SK-N-SH treated with all-trans-retinoic acid at 6 μM for 48 hours (cell line): ENCODE measurements at places on chromosomes 2 and 18.

DNA sequence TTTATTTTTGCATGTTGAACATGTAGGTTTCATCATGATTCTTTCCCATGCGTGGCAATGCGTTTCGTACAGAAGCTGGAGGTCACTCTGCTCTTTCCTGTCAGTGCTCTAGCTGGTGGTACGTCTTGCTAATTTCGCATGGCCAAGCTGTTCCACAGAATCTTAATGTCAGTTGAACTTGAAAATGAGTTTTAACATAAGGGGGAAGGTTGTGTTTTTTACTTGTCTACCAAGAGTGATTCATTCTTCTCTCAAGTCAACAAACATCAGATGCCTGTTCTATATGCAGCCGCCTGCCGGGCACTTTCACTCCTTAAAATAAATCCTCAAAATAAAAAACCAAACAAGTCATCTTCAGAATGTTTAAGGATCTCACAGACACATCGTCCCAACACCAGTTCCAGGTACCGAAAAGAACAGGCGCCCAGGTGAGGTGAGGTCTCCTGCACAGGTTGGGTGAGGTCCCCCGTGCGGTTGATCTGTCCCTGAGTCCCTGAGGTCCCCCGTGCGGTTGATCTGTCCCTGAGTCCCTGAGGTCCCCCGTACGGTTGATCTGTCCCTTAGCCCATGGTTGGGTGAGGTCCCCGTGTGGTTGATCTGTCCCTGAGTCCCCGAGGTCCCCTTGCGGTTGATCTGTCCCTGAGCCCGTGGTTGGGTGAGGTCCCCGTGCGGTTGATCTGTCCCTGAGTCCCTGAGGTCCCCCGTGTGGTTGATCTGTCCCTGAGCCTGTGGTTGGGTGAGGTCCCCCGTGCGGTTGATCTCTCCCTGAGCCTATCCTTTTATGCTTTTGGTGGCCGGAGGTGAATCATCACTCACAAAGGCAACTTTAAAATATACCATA, 57.0 kb upstream of the KCNG2 start:
- ATAC-seq, result no peak

DNA sequence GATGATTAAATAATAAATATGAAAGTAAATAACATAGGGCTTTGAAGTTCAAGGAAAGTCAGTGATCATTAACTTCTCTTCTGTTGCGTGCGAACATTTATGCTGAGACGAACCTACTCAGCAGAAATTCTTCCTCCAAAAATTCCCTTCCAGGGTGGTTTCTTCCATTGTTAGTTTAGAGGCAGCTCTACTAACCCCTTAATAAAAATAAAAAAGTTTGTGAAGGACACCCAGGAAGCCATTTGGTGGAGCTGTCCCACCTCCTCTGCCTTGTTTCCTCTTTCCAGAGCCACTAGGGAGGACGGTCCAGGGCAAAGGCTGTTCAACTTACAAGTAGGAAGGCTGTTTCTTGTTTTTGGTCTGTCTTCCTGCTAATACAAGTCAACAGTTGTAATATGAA, 2.1 kb upstream of the SMAD2 start:
- ATAC-seq, result no peak

DNA sequence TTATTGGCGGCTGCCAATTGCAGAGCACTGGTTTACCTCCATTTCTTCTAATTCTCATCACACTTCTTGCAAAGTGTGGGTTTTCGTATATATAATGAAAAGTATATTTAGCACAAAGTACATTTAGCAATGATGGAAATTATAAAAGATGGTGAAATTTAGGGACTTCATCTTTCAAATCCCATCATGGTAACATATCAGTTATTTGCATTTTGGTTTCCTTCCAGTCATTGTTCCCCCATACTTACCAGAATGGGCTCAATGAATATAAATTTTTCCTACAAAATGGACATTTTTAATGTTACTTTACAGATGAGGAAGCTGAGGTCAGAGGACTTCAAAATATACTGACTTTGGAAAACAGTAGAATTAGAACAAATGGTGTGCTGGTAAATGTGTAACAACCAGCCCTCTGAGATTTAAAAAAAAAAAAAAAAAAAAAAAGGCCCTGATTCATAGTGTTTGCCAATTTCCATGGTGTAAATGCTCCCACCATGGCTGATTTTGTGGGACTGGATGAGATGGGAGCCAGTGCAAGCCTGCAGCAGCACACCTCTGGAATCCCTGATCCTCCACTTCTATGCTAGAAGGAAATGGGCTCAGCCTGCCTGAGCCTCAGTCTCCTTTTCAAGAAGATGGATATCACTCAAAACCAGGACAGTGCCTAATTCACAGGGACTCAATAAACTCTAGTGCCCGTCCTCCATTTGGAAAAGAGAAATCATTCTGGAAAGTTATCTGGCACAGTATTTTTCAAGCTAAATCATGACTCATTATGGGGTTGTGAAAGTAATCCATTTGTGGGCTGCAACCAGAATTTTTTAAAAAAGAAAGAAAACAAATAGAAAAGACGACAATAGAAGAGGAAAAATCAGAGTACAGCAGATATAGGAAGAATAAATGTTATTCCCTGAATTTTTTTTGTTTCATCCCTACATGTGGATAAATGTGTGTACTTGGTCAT, 34.0 kb downstream of the LBH start:
- no peak for ATAC-seq

DNA sequence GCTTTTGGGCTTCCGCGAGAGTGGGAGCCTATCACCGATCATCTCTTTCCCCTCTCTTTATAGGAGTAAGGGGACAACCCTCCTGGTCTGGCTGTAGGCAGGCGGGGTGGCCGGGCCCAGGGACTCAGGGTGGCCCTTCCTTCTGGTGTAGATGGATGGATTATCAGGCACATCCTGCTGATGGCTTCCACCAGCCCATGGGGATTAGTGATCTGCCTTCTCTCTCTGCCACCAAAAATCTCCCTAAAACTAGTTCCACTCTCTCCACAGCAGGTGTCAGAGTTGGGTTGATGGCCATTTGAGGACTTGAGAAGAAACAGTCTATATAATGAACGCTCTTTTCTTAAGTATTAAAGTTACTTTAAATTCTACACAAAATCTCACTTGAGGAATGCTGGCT, 37.4 kb downstream of the NCK2 start:
- no peak for ATAC-seq

DNA sequence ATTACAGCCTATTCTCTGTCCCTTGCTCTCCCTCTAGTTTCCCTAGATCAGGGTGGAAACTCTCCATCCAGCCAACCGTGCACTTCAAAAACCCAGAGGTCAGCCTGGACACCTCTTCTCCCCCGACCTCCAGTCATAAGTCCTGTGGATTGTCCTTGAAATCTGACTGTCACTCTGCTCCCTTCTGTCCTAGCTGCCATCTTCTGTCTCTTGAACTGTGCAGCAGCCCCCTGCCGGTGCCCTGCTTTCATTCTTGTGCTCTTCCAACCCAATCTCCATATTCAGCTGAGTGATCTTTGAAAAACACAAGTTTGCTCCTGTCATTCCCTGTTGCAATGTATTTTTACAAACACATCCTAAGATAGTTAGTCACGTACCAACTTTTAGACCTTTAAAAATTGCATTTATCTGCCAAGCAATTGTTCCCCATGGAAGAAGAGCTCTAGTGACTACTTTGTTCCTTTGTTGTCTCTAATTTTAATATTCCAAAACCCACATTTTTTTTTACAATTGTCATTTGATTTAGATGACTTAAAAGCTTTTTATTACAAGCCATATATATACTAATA, 254.3 kb downstream of the CAMKMT start:
- ATAC-seq, result no peak; the same call in 2 of the 3 replicates

GRCh38 chr2:151518802-151519201, 109.1 kb downstream of the RIF1 start:
- no peak for ATAC-seq

GRCh38 chr18:54209471-54210180, 14.8 kb downstream of the MBD2 start:
- no peak; the same call in 2 of the 3 replicates for ATAC-seq

DNA sequence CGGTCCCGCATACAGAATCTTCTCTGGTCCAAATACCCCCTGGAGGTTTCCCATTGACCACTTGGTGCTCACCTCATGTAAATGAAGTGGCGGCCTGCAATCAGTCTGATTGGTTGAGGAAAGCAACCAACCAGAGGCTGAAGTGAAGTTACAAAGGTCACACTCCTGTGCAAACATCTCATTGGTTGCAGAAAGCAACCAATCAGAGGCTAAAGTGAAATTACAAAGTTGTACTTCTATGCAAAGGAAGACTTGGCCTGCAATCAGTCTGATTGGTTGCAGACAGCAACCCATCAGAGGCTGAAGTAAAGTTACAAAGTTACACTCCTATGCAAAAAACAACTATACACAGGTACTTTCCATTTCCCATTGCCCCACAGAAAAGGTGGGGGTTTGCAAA, 2.5 kb upstream of the SP100 start:
- no peak for ATAC-seq

DNA sequence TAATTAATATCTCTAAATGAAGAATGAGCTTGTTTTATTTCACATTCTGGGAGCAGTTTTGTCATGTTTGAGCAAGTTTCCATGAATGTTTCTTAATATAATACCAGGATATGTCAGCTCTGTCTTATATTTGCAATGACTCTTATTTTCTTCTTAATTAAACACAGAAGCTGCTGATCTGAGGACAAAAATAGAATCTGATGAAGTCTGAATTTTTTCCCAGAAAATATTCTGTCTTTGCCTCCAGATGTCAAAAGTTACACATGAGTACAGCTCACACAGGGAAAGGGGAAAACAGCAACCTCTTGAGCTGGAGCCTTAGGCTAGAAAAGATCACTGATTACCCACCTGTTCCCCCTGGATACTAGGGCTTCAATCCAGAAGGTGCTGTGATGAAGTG, 606.6 kb upstream of the SYT4 start:
- no peak for ATAC-seq

- ATAC-seq, result peak; percentile 54
These were observed 111.4 kb downstream of the NFATC1 start for GRCh38 chr18:79507076-79507545.

GRCh38 chr2:127778850-127779249, 32.1 kb downstream of the WDR33 start:
- no peak for ATAC-seq

DNA sequence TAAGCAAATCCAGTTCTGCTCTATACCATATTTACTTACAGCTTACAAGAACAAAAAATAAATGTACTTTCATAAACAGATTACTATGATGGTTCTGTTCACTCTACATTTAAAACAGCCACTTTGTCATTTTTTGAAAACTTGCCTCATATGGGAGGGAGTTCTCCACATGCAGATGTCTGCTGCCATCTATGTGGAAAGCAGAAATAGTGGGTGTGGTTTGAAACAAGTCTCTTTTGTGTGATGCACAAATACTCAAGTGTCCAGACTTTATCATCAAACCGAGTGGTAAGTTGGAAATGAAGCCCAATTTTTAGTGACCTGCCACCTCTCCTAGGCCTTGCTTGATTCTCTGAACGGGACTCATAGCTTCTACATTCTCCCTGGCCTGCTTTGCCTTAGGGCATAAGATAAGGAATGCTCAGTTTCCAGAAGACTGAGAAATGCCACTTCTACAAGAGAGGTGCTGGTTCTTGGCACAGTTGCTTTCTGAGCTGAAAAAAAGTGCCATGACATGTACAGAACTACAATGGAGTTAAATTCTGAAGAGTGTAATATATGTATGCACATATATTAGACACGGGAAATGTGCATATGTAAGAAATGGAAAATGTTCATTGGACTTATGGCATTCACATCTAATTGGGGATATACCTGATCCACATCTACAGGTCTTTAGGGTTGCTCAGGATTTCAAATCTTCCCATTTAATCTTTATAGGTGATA, 221.0 kb downstream of the SLC8A1 start:
- no peak for ATAC-seq

DNA sequence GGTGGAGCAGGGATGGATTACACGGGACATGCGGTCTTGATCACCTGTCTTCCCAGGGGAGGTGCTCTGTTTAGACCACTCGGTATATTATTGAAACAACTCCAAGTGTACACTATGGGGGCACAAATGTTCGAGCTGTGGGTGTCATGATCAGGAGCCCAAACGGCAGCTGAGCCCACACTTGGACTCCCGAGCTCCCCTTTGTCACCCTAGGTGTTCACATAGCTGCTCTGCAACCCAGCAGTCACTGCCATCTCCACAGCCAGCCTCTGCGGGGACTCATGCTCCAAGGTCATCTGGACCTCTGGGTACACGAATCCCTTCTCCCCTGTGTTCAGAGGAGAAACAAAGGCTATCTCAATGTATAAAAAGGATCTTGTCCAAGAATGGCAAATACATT, 46.0 kb downstream of the CAPN13 start:
- ATAC-seq, result no peak

DNA sequence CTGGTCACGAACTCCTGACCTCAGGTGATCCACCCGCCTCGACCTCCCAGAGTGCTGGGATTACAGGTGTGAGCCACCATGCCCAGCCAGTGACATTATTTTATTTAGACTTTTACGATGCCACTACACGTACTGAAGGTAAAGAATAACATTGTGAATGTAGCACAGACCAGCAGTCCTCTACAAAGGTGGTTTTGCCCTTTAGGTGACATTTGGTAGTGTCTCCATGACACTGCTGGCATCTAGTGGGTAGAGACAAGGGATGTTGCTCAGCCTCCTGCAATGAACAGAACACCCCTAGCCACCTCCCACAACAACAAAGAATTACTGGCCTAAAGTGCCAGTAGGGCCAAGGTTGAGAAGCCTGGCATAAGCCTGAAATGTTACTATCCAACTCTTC, 69.5 kb downstream of the MYOM1 start:
- no peak for ATAC-seq

- ATAC-seq, result no peak
These were observed 265.3 kb downstream of the DYSF start for GRCh38 chr2:71718686-71719085.

DNA sequence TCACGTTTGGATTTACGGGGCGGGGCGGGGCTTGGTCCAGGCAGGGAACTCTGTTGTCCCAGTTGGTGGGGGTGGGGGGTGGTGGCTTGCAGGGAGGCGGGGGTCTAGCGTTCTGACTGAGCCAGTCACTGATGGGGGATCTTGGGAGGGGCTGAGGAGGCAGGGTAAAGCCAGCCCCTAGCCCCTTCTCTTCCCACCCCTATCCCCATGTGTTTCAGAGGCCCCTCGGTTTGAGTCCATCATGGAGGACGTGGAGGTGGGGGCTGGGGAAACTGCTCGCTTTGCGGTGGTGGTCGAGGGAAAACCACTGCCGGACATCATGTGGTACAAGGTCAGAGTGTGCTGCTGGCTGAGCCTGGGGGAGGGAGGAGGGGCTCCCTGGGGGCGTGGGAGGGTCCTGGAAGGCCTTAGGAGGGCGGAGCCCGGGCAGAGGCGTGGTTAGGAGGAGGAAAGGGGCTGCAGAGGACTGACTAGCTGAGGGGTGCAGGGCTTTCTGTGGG, 22.0 kb upstream of the GMPPA start:
- peak; percentile 4 for ATAC-seq

- peak; percentile 96 for ATAC-seq
These were observed 47.0 kb upstream of the PLEKHM3 start for GRCh38 chr2:208072250-208072892.

- no peak for ATAC-seq
These were observed 237.4 kb upstream of the ACVR2A start for GRCh38 chr2:147607379-147607778.

- peak; percentile 43 for ATAC-seq
These were observed 14.7 kb downstream of the CFLAR start for GRCh38 chr2:201130524-201131186.

- no peak for ATAC-seq
These were observed 119.4 kb downstream of the CYRIA start for GRCh38 chr2:16546128-16546754.

- no peak for ATAC-seq
These were observed 157.3 kb upstream of the ALKAL2 start for GRCh38 chr2:444937-445884.
